Aorta (tissue), 5 donors: ENCODE measurements at places on chromosomes 7 and 10. TPM values are rescaled to one million over a fixed set of nuclear protein-coding genes. Genes with fewer than 3 reads are reported as not detected.

GRCh38 chr7:99133766-99134564 is 9.9 kb downstream of the SMURF1 start:
- DNase-seq, result no peak

Gene SFRP5
- 3.7 TPM for total RNA-seq

- DNase-seq, result no peak
These were observed 759.4 kb downstream of the GRID1 start for GRCh38 chr10:85607043-85607695.

- no peak for DNase-seq
These were observed 1082.4 kb downstream of the XPNPEP1 start for GRCh38 chr10:108840944-108841343.

- DNase-seq, result no peak
These were observed 20.9 kb downstream of the MYOF start for GRCh38 chr10:93461109-93461806.

GRCh38 chr7:117123311-117123926 is 170.1 kb downstream of the ST7 start:
- no peak for DNase-seq

Gene SMNDC1
- 31.9 TPM for total RNA-seq

DNA sequence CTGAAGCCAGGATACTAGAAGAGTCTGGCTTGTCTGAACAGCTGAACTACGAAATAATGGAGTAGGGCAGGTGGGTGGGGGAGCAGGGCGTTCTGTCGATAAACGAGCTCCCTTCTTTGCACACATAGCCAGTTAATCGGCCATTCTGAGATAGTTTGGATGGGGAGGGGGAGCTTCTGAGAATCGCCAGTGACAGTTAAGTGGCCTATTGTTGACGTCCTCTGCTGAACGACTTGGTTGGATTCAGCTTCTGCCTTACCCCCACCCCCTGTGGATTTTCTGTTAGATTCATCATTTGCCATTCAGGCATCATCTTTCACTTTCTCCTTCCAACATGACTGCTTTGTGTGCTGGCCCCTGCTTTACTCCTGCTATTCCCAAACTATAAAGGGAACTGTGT is 520 bp downstream of the CPA5 start:
- no peak for DNase-seq

Gene GRB10
- 108 TPM for total RNA-seq

Gene MBL2
- total RNA-seq, result not detected

Gene GNGT1
- total RNA-seq, result not detected

Gene WEE2
- 0.12 TPM for total RNA-seq

DNA sequence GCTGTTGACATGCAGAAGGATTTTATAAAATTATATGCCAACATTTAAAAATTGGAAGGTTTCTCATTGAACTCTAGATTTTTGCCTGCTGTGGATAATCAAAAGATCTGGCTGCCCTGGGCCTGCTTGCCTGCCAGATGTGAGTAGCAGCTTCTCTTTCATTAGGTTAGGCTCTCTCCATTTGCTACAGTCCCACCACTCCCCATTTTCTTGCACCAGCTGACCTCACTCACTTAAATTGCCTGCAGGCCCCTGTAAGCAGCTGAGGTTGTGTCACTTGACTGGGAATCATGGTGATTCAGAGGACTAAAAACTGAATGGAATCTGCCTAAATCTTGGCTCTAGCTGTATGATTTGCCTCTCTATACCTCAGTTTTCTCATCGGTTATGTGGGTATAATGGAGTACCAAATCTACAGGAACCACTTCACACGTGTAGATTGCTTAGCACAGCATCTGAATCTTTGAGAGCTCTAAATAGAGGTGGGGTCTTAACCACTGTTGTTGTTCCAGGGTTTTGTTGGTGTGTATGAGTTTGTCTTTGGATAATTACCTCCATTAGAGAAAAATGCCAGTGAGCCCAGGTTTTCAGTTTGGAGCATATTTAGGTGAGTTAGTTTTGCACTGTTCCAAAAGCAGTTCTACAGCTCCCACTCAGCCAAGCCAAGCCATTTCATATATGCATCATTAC is 18.6 kb upstream of the RAPGEF5 start:
- no peak for DNase-seq
